ENCODE measurements at places on chromosomes 1 and 21.

DNA sequence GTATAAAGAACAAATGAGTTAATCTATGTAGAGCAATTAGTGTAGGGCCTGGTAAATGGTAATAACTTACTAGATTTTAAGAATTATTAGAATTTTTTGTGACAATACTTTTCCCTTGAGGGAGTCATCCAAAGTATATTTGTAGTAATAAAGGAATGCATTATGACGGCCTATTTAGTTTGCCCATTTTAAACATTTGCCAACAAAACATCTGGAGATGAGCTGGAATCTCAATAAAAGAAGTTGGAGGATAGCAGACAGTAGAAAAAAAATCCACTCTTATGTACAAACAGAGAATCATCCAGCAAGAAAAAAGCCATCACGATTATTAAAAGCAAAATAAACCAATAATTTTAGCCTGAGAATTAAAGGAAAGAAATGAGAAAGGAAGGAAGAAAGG lies 567.3 kb upstream of the ADAMTS5 start:
- DNase-seq = no peak

- DNase-seq = no peak
Observed at GRCh38 chr1:82441402-82441801, 640.7 kb downstream of the ADGRL2 start.

GRCh38 chr1:159828581-159829272 lies 2.1 kb downstream of the SLAMF8 start:
- no peak for DNase-seq

- no peak for DNase-seq
Observed at GRCh38 chr21:38908537-38908936, 102.8 kb downstream of the ETS2 start.

DNA sequence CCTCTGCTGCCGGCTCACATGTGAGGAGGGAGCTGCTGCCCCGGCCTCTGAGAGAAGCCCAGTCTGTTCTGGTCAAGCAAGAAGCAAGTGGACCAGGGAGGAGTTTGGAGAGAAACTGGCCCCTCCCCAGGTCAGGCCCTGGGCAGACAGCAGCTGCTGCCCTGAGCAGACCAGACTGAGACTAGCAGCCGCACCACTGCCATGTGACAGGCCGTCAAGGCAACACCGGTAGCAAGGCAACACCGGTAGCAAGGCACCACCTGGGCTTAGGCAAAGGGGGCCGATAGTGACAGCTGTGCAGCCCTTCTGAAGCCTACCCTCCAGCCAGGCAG lies 50.3 kb downstream of the ARHGEF16 start:
- no peak for DNase-seq

DNA sequence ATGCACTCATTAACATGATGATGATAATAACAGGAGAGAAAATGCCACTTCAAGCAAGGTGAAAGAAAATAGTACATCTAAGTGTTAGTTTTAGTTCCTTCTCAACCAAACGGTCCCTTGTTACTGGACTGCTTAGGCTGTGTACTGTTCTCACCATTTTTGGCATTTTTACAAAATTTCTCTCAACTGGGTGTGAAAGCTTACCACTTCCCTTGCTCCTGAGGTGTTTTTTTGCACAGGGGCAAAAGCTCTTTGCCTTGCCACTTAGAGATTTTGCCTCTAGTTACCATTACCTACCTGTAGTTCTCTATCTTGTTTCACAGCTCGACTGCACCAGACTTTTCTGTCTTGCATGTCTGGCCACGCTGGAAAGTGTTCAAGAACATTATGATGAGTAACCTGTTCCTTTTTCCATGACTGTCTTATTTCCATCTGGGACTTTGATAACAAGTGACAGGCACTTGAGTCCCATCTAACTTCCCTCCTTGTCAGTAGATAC lies 10.7 kb downstream of the NEK7 start:
- no peak for DNase-seq

- DNase-seq = no peak
Observed at GRCh38 chr1:119279456-119280381, 88.9 kb upstream of the HAO2 start.

DNA sequence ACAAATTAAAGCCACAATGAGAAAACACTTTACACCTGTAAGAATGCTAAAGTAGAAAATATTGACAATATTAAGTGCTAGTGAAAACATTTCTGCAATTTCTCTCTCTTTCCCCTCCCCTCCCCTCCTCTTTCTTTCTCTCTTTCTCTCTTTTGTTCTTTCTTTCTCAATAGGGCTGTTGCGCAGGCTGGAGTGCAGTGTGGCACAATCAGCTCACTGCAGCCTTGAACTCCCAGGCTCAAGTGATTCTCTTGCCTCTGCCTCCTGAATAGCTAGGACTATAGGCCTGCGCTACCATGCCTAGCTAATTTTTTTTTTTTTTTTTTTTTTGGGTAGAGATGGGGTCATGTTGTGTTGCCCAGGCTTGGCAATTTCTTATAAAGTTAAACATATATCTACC lies 5.9 kb upstream of the SHISAL2A start:
- no peak for DNase-seq

DNA sequence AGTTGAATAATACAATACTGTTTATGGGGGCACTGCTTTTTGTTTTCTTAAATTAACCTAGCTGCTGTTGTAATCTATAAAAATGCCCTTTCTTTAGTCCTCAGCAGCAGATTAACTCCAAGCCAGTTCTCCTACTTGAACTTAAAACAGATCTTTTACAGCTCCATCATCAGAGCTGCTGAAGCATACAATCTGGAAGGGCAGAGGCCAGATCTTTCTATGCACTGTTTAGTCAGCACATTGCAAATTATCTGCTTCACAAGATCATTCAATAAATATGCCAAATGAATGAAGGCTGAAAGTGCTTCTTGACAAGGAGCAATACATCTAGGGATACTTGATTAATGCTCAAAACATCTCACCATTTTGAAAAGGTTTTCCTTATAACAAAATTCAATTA lies 115.8 kb downstream of the PLPPR5 start:
- no peak for DNase-seq

DNA sequence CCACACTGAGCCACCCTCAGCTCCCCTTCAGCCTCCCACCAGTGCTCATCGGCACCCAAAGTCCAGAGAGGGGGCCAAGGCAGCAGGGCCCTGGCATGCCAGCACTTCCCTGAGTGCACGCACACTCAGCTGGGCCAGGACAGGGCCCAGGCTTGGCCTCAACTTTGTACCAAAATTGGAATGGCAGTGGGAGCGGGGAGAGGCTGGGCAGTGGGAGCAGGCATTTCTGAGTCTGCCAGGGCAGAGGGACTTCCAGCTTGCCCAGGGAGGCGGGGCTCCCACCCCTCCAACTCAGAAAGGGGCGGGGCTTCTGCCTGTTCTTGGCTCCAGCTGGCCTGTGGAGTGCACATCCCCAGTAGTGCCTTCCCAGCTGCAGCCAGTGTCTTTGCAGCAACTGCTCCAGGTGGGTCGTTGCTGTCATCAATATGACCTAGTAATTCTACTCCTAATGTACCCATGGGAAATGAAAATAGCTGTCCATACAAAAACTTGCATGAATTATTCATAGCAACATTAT lies 10.3 kb upstream of the SNX7 start:
- DNase-seq = no peak

DNA sequence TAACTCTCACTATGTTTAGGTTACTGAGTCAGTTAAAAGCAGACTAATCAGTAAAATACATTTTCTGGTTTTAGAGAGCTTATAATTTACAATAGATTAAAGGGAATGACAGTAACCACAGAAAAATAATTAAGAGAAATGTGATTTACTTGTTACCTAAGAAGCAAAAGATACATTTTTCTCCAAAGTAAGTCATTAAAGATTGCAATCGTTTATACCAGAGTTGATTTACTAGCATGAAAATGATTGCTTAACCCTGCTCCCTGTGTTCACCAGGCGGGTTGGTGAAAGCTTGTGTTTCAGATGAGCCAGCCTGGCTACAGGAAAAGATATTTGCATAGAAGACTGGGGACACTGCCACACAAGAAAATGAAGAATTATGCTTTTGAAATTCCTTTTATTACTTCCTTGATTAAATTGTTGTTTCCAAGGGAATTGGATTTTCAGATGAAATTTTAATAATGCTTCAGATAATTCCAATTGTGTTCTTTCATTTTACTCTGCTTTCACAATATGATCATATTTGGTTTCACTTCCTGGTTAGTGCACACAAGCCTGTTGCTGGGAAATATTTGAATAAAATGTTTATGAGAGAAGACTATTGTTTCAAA lies 27.9 kb downstream of the LRRC8B start:
- peak; percentile 74 for DNase-seq

GRCh38 chr1:85485516-85485915 lies 20.6 kb upstream of the DDAH1 start:
- DNase-seq = no peak

- DNase-seq = no peak
Observed at GRCh38 chr1:36988321-36988720, 46.0 kb downstream of the GRIK3 start.

- no peak for DNase-seq
Observed at GRCh38 chr1:46533179-46533864, 18.1 kb downstream of the KNCN start.

DNA sequence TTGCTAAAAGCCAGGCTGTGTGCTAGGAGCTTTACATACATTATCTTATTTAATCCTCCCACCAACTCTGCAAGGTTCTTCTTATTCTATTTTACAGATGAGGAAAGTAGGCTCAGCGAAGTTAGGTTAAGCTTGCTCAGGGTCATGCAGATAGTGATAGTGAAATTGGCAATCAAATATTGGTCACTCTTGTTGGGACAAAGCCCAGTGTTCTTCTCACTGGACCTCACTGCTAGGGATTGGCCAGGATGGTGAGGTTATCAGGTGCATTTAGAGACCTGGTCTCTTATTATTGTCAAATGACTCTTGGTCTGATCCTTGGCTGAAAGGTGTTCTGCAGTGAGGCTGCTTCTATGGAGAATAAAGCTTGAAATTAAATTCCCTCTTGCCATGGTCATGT lies 145.1 kb downstream of the CNIH3 start:
- DNase-seq = no peak

- DNase-seq = no peak
Observed at GRCh38 chr1:7558921-7559869, 211.9 kb upstream of the VAMP3 start.

DNA sequence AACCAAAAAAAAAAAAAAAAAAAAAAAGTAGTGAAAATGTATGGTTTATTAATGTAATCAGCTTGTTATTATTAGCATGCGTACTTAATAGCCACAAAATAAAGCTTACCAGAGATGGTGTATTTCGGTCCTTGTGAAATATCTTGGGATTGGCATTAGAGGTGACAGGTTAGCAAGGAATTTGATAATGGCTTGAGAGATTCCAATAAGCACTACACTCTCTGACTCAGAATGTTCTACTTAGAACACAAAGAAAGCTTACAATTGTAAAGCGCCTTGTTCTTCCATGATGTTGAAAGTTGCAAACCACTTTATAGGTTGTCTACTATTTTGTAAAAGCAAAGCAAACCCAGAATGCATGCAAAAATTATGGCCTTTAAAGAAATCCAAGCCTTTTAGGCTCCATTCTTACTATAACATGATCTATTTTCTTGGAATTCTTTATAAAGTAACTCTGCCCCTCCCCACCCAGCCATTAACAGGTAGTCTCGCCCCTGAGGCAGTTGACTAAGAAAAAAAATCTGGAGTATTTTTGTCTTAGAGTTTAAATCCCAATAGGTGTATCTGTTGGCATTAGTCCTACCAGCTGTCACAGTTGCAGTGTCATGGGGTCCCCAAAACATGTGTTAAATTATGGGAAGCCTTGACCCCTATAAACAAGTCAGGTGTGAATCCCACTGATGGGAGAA lies 129.2 kb downstream of the DHRS3 start:
- DNase-seq = no peak

GRCh38 chr1:51906306-51907078 lies 28.0 kb upstream of the NRDC start:
- DNase-seq = no peak

DNA sequence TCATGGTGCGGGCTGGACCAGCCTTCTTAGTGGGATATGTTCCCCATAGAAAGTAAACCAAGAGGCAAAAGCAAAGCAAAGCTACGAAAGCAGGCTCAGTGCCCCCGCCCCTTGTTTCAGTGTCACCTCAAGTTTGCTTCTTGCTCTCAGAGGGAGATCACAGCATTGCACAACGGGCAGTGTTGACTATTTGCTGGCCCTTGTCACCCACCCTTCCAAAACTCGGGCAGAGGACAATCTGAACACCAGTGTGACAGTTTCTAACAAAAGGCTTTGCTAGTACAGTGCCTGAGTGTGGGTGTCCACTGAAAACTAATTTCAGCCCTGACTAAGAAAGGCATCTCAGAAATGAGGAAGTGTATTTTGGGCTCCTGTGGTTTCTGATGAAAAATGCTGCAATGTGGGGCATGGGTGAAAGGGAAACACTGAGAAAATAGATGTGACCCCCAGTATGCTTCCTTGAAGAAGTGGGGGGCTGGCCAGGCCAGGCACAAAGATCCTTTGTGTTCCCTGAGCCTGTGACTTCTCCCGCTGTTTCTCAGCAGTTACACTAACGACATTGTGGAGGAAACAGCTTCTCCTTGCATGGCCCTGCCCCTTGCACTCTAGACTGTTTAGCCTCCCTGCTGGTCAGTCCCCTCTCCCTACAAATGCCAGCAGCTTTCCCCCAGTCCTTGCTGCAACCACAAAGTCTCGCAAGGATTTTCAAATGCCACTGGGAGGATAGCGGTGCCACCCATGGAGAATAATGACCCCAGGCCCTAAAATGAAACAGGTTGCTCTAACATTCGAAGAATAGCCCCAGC lies 33.3 kb upstream of the KCNE1 start:
- no peak for DNase-seq

DNA sequence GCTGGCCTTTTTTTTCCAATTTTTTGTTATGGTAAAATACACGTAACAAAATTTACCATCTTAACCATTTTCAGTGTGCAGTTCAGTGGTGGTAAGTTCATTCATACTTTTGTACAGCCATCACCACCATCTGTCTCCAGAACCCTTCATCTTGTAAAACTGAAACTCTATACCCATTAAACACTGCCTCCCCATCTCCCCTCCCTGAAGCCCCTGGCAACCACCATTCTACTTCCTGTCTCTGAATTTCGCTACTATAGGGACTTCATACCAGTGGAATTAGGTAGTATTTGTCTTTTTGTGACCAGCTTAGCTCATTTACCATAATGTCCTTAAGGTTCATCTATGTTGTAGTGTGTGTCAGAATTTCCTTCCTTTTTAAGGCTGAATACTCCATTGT lies 8.7 kb downstream of the PKNOX1 start:
- no peak for DNase-seq

GRCh38 chr1:43786201-43786958 lies 79.0 kb downstream of the ST3GAL3 start:
- no peak for DNase-seq

- no peak for DNase-seq
Observed at GRCh38 chr1:154608397-154609270, 648 bp upstream of the ADAR start.

DNA sequence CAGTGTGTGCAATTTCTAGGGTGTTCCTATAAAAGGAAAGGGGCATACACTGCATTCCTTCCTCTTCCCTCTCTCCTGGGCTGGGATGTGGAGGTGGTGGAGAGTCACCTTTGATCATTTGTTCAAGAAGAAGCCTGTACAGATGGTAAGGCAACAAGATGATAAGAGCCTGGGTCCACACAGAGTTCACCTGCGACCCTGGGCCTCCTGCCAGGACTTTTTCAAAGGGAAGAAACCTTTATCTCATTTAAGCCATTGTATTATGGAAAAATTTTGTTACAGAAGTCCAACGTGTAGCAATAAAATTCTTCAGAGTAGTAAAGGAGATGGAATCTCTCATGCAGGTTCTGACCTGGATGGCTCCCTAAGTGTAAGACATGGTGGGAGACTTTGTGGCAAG lies 189.1 kb downstream of the MIS18A start:
- DNase-seq = no peak

GRCh38 chr1:172954476-172955150 lies 96.1 kb downstream of the TNFSF18 start:
- DNase-seq = no peak

GRCh38 chr1:67723620-67724019 lies 38.6 kb downstream of the GADD45A start:
- no peak for DNase-seq

All from NCI-H1048 (cell line).